ENCODE measurements at places on chromosomes 11 and 22. TPM values are rescaled to one million over a fixed set of nuclear protein-coding genes. Genes with fewer than 3 reads are reported as not detected.

DNA sequence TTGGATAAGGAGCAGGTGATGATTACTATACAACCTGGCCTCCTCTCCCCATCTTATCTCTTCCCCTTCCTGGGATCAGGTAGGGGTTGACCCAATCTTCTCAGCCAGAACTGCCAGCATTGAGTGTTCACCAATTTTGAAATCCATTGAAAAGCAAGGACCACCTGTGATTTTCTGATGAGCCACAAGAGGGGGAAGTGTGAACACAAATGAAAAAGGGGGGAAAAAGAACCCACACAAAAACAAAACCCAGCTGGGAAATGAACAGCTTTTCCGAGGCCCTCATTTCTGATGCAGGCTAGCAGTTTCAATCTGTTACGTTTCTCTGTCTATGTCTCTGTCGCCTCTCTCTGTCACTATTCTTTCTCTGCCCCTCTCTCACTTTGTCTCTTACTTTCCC, 161.9 kb downstream of the INSC start:
- peak; percentile 11 for DNase-seq

GRCh38 chr22:26161746-26162145, 7.5 kb upstream of the SEZ6L start:
- no peak for DNase-seq

DNA sequence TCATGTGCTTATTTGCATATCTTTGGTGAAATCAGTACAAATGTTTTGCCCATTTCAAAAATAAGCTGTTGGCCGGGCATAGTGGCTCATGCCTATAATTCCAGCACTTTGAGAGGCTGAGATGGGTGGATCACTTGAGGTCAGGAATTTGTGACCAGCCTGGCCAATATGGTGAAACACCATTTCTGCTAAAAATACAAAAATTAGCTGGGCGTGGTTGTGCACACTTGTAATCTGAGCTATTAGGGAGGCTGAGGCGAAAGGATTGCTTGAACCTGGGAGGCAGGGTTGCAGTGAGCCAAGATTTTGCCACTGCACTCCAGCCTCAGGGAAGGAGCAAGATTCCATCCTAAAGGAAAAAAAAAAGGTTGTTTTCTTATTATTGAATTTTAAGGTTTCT, 136.0 kb downstream of the SWAP70 start:
- DNase-seq = peak; percentile 61

GRCh38 chr11:79486242-79486984, 45.6 kb upstream of the TENM4 start:
- DNase-seq = no peak

DNA sequence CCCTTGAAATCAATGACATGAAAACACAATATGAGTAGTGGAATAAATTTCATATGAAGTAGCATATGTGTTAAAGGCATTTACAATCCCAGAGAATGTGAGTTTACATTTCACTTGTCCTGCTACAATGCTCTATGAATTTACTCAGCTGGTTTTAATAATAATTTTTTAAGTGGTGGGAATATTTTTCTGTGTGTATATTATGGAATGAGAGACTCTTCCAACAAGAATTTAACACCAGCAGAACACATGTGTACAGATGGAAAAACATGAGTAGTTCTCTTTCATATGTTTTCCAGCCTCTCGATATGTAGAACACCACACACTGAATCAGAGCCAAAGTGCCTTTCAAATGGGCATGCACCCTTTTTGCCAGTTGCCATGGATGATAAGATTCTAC, 170.4 kb downstream of the MAML2 start:
- no peak for DNase-seq

The CHADL gene
- total RNA-seq = 0.19 TPM

The DERL3 gene
- 0.23 TPM for total RNA-seq

The CDHR5 gene
- not detected for total RNA-seq

DNA sequence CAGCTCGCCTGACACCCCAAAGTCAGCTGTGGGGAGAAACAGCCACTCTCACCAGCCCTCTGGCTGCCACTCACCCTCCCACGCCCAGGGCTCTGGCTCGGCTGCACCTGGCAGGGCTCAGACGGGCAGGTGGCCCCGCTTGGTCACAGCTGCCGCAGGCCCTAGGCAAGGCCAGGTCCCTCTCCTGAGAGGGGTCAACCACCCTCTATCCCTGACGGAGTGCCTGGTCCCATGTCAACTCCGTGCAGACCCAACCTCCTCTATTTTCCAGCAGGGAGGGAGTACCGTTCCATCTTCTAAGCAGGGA, 1.9 kb downstream of the MAP4K2 start:
- DNase-seq = no peak

- no peak for DNase-seq
Measured at GRCh38 chr11:59180907-59181306, 9.0 kb downstream of the DTX4 start.

The LIPT2 gene
- 4.8 TPM for total RNA-seq

DNA sequence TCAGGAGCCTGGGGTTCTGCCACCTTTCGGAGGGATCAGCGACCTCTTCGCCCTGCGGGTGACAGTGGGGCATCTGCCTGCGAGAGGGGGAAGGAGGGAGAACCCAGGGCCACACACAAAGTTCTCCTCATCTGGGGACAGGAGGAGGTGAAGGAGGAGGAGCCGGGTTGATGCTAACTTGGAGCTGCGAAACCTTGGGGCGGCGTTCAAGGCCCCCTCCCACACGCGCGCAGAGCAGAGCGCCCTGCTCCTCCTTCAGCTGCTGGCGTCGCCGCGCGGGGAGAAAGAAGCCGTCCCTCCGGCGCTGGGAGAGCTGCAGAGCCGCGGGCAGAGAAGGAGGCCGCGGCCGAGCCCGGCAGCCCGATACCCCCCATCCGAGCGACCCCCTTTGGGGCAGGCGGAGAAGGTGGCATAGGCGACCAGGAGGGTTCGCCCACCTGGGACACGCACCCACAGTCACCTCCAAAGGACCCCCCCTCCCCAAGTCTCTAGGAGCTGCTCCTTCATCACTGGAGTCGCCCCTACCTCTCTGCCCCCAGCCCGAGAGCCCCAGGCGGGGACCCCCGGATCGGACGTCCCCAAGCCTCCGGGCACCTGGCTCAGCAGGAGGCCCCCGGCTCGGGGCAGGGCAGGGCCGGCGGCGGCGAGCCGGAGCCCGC, at the start of gene RASD2:
RASD2 (plus strand) TSS at position 237 of the 659 bp plus-strand sequence. CDS start 5,979 bp downstream, outside the sequence.
- DNase-seq = no peak

- DNase-seq = no peak
Measured at GRCh38 chr22:27775087-27775698, 26.4 kb downstream of the MN1 start.

DNA sequence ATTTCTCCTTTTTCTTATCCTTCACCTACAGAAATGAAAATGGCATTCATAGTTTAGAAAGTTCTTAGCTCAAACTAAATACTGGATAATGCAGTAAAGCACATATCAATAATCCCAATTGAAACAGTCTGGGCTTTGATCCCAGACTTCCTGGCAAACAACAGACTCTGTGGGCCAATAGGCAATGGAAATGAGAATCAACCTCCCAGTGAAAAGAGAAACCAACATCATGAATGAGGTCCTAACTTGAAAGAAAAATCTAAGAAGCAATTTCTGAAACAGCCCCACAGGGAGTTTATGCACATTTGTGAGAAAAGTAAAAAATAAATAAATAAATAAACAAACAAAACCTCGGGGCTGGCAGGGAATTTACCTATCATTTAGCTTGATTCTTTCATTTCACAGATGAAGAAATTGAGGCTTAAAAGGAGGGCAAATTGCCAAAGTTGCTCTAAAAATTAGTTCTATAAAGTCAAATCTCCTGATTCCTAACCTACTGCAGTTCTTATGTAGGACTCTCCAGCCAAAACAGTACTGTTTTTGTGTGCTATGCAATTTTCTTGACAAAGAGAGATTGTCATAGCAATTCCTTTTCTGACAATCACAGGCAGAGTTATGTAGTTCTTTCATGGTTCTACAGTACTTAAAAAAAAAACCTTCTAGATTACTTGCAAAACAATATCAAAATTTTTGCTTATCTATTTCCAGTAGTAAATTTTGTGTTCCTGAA, 265.8 kb downstream of the GRM5 start:
- DNase-seq = no peak

GRCh38 chr11:446891-447290, 3.2 kb upstream of the PTDSS2 start:
- DNase-seq = no peak

DNA sequence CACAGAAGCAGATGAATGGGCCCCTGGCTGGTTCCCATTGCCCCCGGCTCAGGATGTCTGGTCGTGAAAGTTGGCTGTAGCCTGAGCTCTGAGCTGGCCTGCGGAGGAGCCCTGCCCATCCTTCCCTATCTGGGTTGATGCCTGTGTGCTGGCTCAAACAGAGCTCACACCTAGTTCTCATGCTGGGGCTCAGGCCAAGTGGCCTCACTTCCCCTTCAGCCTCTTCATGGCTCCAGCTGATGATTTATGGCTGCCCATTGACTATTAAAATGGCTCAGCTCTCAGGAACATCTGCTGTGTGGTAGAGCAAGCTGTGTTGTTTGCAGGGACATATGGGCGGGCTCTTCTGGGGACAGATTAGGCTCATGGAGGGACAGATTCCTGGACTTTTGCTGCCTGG, 64.7 kb downstream of the ADAMTS15 start:
- peak; percentile 3 for DNase-seq

DNA sequence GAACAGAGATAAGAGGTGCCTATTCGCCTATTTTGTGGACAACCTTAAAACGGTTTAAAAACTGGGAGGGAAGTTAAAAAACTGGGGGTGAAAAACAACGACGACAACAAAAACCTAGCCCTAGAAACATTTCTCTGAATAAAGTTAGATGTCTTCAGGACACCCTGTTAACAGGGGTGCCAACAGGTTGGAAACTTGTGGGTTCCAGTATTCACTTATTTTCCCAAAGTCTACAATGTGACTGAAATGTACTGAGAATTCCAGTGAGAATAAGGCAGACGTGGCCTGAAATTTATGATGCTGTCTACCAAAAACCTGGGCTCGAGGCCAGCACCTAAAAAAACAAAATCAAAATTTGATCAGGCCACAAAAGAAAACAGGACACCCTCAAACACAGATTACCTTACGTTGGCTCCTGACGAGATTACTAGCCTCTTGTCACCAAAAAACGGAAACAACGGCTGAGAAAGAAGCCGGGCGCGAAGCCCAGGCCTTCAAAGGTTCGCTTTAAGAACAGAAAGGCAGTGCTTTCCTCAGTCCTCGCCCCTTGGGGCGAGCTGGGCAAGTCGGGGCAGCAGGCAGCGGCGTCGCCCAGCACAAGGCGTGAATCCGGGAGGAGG, 906 bp downstream of the CCDC90B start:
- no peak for DNase-seq

DNA sequence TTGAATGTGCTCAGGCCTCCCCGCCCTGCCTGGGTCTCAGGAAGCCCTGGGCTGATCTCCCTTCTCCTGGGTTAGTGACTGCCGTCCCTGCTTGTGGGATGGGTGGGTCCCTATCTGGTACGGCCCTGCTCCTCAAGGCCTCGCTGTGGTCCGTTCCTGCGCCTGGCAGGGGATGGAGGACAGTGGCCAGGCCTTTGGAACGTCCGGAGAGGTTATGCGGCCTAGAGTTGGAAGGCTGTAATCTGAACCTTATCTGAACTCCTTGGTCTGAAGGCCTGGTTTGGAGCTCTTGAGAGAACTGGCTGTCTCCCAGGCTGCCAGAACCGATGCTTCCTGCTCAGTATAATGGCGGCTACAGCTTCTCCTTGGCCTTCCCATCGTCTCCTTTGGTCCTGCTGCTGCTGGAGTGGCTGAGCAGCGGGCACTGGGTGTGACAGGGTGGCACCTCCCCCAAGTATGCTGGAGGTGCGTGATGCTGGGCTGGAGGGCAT, 72.8 kb downstream of the FLI1 start:
- DNase-seq = no peak

The FAM180B gene
- not detected for total RNA-seq

The TMEM86A gene
- total RNA-seq = 2.1 TPM

All from LHCN-M2 (cell line).